Central memory CD4-positive, alpha-beta T cell (primary cell): ENCODE measurements at places on chromosomes 7 and 10.
A peak's percentile ranks its signal among the peaks of the same experiment; 100 is the strongest.

DNA sequence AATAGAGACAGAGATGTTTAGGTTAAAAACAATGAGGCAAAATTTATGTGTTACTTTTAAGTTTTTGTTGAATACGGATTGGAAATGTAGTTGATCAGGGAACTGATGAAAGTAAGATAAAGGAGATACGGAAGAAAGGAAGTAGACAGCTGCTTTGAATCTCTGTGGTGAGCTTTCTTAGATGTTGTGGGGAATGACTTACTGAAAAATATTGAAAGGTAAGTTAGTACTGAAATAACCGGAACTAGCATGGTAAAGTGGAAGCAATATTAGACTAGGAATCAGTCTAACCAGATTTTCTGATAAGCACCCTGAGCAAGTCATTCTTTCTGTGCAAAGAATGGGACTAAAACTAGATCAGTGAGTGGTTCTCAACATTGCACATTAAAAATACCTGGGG, 34.8 kb downstream of the LUC7L2 start:
- DNase-seq, result peak; percentile 33

DNA sequence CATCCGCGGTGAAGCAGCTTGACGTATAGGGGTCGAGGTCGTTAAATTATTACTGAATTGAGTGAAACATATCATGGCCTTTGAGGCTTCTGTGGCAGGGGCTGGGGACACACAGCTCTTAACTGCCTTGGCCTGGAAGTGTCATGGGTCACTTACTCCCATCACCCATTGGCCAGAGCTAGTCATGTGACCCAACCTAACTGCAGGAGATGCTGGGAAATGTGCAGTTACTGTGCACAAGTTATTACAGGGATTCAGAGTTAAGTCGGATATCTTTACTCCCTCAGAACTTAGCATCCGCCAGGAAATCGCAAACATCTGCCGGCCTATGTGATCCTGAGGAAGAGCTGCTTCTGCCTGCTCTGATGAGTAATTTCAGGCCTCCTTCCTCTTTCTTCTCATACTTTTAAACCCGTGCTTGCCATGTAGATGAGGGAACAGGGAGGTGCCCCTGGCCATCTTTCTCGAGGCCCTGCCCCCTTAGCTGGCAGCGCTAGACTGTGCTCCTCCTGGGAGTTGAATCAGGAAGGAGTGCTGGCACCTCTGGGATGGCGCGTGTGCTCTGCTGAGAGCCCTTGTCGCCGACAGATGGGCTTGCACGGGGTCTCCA, 203.6 kb downstream of the TCF7L2 start:
- DNase-seq, result no peak

- no peak for DNase-seq
Observed at GRCh38 chr7:137360087-137360679, 16.6 kb upstream of the PTN start.

DNA sequence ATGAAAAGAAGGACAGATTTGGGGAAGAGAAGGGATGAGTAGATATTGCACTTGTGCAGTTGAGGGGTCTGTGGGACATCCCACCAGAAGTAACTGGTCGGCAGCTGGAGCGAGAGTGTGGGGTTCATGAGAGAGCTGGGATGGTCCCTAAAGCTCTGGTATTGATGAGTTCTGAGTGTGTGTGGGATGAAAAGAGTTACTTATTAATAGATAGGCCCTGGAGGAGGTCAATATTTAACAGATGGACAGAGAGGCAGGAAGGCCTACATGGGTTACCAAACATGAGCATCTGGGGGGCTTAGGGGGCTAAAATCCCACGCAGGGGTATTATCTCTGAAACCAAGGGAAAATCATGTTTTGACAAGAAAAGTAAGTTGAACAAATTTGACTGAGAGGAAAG, 95.7 kb upstream of the SFMBT2 start:
- DNase-seq, result no peak

DNA sequence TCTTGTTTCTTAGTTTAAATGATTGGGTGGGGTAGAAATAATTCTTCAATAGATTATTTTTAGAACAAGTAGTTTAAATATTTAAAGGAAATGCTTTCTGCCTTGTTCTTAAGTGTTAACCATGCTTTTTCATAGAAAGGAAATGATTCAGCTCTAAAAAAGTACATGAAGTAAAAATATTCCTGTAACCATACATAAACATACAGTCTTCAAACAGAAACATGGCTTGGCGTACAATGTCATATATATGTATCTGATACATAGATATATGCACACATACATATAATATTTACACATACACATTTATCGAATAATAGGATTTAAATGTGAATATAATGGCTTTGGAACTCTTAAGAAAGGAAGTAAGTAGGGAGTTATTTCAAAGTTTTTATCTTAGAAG, 84.4 kb downstream of the RUNDC3B start:
- DNase-seq, result no peak

DNA sequence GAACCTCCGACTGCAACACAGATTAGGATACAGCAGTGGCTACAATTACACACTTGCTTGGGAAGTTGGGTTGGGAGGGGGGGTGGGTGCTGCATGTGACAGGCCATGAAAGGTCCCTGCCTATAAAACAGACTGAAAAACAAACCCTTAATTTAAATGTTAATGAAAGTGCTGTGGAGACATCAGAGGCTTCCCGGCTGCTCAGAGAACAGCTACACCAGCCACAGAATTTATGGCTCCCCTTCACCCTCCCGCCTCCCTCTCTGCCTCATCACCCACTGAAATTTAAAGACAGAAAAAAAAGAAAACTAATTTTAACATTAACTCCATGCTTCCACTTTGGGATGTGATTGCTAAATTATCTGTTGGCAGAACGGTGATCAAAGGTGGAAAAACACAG, 34.7 kb downstream of the FBXW4 start:
- no peak for DNase-seq

DNA sequence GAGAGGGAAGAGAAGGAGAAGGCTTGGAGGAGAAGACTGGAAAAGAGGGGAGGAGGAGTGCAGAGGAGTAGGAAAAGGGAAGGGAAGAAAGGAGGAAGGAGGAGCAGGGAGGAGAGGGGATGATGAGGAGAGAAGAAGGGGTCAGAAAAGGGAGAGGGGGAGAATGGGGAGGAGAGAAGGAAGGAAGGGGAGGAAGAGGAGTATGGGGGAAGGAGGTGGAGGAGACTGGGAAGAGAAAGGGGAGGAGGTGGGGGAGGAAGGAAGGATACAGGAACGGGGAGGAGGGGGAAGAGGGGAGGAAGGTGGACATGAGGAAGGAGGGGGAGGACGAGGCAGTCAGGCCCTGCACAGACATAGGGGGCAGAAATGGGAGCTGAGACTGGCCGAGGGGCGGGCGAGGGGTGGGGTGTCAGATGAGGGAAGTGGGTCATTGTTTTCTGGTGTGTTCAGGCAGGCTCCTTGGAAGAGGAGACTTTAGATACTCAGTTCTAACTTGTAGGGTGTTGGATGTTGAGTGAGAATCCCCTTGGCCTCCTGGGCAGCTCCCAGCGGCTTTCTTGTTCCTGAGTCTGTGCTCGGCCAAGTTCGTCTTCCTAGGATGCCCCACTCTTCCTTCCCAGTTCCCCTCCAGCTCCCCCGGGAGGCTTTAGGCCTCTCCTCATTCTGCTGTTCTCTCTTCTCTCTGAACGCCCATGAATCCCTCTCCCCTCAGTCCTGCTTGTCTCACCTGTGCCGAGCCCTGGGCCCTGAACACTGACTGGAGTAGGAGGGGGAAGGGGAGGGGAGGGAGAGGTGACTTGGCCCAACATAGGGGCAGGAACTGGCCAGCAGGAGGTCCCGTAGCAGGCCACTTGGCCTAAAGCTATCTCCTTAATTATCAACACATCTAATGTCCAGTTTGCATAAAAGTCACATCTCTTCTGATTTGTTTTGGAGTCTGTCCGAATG, 12.8 kb upstream of the CRHR2 start:
- DNase-seq, result no peak

- DNase-seq, result no peak
Observed at GRCh38 chr10:123096452-123096851, 39.3 kb upstream of the HMX3 start.

GRCh38 chr7:150363872-150364271, 4.8 kb upstream of the REPIN1 start:
- no peak for DNase-seq

GRCh38 chr7:15866753-15867152, 180.3 kb upstream of the MEOX2 start:
- DNase-seq, result no peak

DNA sequence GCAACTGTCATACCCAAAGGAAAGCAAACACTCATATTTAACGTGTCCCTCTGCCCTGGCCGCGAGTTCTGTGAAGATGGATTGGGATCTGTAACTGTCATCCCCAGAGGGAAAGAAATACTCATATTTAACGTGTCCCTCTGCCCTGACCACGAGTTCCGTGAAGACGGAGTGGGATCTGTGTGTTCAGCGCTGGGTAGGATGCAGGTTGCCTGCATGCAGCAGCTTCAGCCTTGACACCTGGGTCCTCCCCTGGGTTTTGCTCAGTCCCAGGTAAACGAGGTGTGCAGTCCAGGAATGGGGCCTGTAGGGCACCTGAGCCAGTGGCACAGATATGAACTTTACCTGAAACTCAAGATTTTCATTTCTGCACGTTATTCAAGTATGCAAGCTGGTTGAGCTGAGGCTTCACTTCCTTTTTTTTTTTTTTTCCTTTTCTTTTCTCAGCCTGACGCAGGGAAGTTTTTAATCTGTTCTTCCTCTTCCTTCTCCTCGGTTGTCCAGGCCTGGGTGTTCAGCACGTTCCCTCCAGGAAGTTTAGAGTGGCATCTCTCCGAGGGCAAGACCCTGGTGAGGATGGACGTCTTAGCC, 159.0 kb upstream of the SHH start:
- DNase-seq, result no peak

GRCh38 chr10:45144326-45145070, 143.8 kb downstream of the ZNF22 start:
- DNase-seq, result no peak

GRCh38 chr10:97434055-97434454, 8.1 kb downstream of the PGAM1 start:
- DNase-seq, result no peak

- no peak for DNase-seq
Observed at GRCh38 chr10:71623098-71623985, 96.2 kb downstream of the C10orf105 start.

GRCh38 chr7:156560075-156560474, 80.5 kb upstream of the RNF32 start:
- DNase-seq, result no peak

DNA sequence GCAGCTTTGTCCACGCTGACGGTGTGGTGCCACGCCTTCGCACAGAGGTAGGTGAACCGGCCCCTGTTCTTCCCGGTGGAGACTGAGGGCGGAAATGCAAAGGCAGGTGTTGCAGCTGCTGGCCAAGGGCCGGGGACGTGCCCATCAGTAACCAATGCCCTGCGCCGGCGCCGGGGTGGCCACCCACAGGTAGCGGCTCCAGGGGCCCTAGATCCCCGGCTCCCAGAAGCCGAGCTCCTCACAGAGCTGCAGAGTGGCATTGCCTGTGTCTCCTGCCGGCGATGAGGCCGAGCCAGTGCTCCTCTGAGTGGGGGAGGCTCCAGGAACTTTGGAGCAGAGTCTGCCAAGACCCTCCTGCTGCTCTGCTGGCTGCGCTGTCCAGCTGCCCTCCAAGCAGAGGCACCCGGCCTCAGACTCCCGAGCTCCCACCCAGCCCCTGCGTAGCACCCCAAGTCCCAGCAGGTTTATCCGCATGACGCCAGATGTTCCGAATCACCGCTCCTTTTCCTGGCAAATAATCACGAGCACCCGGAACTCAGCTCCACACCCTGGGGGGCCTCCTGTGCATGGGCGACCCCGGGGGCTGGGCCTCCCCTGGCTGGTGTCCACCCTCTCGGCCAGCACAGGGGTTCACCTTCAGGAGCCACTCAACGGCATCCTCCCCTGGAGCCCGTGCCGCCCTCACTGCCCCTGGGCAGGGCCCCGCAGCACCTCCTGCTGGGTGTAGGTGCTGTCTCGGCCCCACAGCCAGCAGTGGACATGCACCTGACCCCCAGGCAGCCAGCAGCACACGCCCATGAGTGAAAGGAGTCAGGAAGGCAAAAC, 22.1 kb downstream of the CFAP46 start:
- DNase-seq, result no peak

GRCh38 chr10:80122110-80122710, 10.3 kb upstream of the PLAC9 start:
- DNase-seq, result no peak

- no peak for DNase-seq
Observed at GRCh38 chr10:123663522-123663921, 2.6 kb upstream of the GPR26 start.

GRCh38 chr10:12018438-12019282, 23.9 kb downstream of the UPF2 start:
- DNase-seq, result no peak

GRCh38 chr10:81996927-81997326, 121.9 kb downstream of the NRG3 start:
- DNase-seq, result no peak

DNA sequence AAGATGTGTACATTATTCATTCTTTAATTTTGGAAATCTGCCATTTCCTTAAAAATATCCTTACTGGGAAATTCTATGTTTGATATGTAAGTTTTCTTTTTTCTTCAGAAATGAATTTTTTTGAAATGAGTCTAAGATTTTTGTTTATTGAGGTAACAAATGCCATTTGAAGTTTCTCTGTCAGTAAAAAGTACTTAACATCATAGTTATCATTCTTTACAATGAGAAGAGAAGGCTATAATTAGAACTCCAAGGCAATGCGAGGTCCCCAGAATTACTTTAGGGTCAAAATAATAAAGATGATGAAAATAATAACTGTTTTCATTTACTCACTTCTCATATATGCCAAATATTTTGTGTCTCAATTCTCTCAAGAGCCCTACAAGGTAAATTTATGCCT, 37.0 kb upstream of the RHOBTB1 start:
- DNase-seq, result no peak

DNA sequence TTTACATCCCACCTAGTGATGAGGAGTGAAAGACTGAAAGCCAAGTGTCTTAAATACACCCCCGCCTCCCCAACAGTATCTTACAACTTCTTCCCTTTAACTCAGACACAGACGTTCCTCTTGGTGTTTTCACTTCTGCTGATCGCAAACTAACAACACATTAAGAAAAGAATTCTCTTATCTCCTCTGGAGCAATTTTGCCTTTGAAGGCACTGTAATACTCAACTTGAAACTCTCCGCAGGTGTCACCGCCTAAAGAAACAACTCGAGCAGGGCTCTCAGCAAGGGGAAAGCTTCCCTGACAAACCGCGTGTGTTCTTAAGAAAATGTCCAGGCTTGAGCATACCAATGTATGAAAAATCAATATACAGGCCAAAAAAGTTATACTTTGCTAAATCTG, 452 bp downstream of the SEMA3C start:
- DNase-seq, result no peak

GRCh38 chr10:125084614-125085257, 75.6 kb downstream of the CTBP2 start:
- DNase-seq, result no peak

GRCh38 chr10:84825330-84825729, 496.9 kb downstream of the CCSER2 start:
- no peak for DNase-seq
